ENCODE measurements at places on chromosomes 7 and 10.

DNA sequence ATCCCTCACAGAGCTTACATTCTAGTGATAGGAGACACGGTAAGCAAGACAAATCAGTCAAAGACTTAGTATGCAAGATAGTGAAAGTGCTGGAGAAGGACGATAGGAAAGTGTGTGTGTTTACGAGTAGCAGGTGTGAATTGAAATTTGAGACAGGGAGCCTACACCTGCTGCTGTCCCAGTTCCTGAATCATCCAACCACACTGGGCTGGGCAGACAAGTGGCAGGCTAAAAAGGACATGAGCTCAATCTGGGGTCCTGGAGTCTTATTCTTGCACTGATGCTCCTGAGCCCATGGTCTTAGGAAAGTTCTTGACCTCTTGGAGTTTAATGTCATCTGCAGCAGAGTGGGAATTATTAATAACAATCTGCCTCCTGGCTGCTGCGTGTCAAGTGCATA, 16.2 kb downstream of the RBP3 start:
- no peaks in the 10 kb centered on the region for H3K4me1 ChIP-seq
- H3K36me3 ChIP-seq, result no peaks in the 10 kb centered on the region
- no peak overlapping the region for H3K4me3 ChIP-seq
- no peak overlapping the region for H3K27ac ChIP-seq

- H3K36me3 ChIP-seq, result no peaks in the 10 kb centered on the region
- DNase-seq, result no peak
- H3K27me3 ChIP-seq, result peaks cover 91% of the 10 kb centered on the region
- H3K27ac ChIP-seq, result no peak overlapping the region
- no peak overlapping the region for H3K4me3 ChIP-seq
Observed at GRCh38 chr7:27220440-27220955, 20.6 kb upstream of the HOXA13 start.

GRCh38 chr10:80718024-80718423, 180.3 kb downstream of the SH2D4B start:
- H3K4me3 ChIP-seq, result no peak overlapping the region
- no peaks in the 10 kb centered on the region for H3K36me3 ChIP-seq
- no peaks in the 10 kb centered on the region for H3K27me3 ChIP-seq

DNA sequence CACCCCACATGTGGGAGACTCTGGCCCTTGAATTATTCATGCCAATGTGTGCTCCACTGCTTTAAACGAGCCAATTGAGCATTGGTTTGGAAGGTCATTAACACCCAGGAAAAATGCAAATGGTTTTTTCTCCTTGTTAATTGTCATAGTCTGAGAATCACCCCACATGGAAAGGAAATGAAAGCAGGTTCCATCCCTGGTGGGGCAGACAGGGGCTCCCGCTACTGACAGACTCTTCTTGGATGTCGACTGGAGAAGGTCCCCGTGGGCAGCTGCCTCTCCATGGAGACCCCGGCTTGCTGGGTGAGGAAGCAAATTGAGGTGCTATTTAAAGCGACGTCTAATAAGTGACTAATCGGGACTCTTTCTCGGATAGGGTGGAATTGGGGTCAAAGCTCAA, 32.0 kb upstream of the EN2 start:
- H3K27me3 ChIP-seq, result peaks cover 22% of the 10 kb centered on the region
- H3K36me3 ChIP-seq, result no peaks in the 10 kb centered on the region
- H3K4me1 ChIP-seq, result no peaks in the 10 kb centered on the region
- no peak overlapping the region for H3K4me3 ChIP-seq

GRCh38 chr7:156236936-156237599, 403.5 kb upstream of the RNF32 start:
- H3K4me3 ChIP-seq, result no peak overlapping the region
- no peaks in the 10 kb centered on the region for H3K27me3 ChIP-seq
- no peak overlapping the region for H3K27ac ChIP-seq
- H3K4me1 ChIP-seq, result no peaks in the 10 kb centered on the region
- DNase-seq, result no peak
- no peaks in the 10 kb centered on the region for H3K36me3 ChIP-seq

All from activated T-cell treated with anti-CD3 and anti-CD28 coated beads, Interleukin-2, amount 50 U/mL, for 72 hours (primary cell).